ENCODE measurements at places on chromosomes 1 and 21.

GRCh38 chr1:57254022-57254421, 169.8 kb downstream of the DAB1 start:
- DNase-seq, result no peak

DNA sequence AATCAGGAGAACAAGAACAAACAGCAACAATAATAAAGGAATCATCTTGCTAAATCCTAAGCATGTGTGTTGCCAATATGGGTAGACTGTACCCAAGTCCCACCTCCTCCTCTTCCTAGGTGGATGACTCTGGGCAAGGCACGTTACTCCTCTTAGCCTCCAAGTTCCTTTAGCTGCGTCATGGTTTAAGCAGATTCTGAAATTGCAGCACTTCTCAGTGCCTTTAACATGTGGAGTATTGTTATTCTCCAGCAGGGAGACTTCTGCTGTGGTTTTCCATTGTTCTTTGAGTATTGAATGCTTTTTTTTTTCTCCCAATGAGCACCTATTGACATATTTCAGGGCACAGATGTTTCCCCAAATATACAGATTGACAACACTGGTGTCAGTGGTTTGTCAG, 15.5 kb downstream of the ARHGEF10L start:
- DNase-seq, result no peak

- DNase-seq, result no peak
Measured at GRCh38 chr1:217561446-217561845, 69.4 kb downstream of the GPATCH2 start.

DNA sequence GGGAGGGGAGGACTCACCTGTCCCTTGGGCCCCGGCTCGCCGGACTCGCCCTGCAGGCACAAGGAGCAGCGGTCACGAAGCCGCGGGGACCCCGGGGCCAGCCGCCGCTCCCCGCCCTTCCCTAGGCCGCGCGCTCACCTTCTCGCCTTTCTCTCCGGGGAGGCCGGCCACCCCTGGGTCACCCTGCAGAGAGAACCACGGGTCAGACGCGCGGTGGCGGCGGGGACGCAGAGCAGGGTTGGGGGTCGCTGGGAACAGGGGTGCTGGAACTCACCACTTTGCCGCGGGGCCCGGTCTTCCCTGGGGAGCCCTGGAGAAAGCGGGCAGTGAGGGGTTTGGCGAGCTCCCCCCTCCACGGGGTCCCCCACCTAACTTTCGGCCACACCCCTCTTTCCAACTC, 13.3 kb downstream of the COL9A2 start:
- DNase-seq, result no peak

DNA sequence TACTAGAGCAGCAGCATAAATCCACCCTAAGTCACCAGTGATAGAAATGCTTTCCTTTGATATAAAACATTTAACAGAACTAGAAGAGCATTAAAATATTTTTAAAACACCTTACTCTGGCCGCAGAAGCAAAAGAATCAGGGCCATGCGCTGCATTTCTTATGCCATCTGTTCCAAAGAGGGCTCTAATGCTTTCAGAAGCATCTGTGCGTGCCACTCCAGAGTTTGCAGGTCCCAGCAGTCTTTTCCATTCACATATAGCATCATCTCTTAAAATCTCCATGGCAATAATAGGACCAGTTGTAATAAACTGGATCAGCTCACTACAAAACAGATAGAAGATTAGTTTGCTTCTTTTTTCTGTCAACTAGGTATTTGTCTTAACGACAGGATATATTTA, 69.2 kb downstream of the NME7 start:
- no peak for DNase-seq

GRCh38 chr1:6596886-6597776, 5.5 kb downstream of the KLHL21 start:
- no peak for DNase-seq

GRCh38 chr1:35563166-35563565, 5.6 kb downstream of the NCDN start:
- DNase-seq, result no peak

DNA sequence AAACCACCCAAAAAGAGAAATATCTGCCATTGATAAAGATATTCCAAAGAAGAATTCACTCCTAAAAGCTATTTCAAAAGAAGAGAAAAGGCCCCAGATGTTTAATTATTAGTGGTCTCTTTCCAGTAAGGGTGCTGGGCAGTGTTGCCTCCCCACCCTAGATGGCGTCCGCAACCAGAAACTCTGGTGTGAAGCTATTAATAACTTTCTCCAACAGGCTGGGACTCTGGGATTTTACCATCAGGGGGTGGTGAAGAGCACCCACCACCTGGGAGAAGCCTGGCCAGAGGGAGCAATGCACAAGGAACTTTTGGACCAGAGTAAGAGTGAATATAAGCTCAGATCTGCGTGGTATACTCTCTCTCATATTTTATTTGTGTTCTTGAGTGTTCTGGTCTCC, 115.4 kb upstream of the TIAM1 start:
- no peak for DNase-seq

DNA sequence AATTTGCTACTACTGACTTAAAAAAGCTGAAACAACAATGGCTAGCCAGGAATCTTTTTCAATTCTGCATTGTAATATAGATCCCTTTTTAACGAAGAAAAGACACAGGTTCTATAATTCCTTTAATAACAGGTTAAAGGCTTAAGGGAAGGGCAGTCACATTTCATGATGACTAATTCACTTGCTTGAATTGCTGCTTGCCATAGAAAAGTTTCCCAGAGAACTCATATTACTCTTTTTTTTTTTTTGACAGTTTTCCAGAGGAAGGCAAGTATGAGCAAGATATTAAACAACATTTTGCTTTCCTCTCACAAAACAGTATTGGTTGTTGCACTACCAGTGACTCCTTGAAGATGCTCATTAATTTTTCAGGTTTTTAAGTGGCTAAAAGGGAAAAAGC, 60.9 kb downstream of the IL23R start:
- no peak for DNase-seq

DNA sequence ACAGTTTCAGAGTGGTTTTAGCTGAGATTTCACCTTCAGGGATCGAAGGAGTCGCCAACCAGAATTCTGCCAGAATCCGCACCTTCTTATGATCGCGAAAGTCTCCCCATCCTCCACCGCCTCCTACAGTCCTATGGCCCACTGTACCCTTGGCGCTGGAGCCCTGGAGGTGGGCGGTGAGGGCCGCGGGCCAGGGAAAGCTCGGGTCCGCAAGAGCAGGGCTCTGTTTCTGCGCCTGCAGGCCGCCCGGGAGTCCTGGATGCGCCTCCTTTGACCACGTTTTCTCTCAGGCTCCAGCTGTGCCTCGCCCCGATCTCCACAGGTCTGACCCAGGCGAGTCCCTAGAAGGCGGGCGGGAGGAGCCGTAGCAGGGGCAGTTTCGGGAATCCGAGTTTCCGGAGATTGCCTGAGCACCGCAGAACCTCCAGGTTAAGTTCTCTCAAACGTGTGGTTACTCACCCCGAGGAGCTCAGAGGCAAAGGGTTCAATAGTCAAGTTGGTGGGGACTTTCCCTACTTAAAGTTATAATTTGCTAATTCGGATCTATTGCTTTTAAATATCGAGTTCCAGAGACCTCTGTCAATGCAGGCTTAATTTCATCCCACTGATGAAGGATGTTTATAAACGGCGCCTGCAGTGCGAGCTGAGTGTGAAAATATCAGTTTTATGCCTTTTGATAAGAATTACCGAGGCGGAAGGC, 3.2 kb upstream of the LHX8 start:
- DNase-seq, result no peak

DNA sequence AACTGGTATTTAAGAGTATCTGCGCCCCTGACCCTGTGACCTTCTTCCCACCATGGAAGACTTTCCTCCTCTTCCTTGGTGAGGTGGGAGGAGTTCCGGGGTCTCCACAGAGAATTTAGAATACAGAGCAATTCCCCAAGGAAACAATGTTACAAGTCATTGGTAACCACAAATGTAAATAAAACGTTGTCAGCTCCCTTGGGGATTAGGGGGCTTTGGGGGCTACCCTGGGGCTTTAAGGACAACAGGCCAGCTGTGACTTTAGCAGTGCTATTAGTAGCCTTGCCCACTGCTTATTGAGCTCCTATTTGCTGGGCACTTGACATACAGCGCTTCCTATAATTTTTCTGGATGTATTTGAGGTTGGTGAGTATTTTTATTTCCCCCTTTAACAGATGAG, 69.0 kb downstream of the IGSF21 start:
- no peak for DNase-seq

- no peak for DNase-seq
Measured at GRCh38 chr1:4322881-4323280, 331.5 kb upstream of the AJAP1 start.

- DNase-seq, result no peak
Measured at GRCh38 chr1:241606544-241606943, 33.6 kb downstream of the CHML start.

DNA sequence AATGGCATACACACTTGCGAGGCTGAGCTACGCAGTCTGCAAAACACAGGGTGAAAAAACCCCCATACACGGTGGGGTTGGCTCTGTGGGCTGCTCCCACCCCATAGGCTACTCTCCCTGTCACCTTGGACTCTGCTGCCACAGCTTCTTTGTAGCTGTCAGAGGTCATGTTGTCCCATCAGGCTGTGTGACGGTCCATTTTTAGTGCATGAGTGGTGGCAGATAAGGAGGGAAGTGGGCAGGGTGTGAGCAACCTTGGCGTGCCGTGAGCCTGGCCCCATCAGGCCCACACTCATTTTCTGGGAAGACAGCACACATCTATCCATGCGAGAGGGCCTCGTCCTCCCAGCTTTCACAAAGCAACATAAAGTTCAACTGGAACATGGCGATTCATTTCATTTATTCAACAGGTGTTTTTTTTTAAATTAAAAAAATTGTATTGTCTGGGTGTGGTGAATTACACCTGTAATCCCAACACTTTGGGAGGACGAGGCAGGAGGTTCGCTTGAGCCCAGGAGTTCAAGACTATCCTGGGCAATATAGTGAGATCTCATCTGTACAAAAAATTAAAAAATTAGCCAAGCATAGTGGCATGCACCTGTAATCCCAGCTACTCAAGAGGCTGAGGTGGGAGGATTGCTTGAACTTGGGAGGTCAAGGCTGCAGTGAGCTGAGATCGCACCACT, 9.5 kb downstream of the GPR137B start:
- DNase-seq, result no peak

DNA sequence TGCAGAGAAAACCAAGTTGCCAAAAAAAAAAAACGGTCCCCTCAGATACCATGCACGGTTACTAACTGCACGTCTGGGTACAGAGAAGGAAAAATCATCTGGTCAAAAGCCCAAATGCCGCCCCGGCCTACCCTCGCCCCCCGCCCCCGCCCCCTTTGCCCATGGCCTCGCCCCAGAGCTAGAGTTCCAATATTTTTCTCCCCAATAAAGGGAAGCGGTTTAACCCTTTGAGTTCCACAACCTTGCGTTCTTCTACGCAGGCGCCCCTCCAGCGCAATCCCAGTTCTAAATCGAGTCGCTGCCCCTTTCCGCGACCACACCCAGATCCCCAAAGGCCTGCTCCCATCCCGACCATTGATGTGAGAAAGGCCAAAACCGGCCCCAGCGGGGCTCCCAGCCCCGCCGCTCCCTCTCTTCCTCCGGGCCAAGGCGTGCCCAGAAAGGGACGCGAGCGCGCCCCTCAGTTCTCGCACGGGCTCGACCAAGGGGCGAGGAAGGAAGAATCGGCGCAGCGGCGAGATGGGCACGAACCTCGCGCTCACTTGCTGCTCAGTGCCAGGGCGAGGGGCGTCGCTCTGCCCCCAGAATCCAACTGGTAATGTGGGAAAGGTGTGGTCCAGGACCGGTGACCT, 797 bp downstream of the WDR47 start:
- DNase-seq, result peak; percentile 18

DNA sequence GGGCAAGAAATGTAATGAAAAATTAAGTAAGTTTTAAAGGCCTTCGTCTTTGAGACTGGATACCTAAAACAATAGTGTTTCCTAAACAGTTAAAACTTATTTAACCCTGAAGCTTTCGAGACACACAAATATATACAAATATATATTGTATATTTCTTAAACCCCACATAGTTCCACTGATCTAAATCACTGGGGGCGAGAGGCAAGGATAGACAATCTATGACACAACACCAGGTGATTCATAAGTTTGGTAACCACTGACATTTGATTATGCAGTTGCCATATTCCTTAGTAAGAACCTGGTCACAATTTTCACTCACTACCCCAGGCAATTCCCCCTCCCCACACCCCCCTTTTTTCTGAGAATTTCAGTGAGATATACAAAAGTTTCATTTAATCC, 55.3 kb upstream of the BOLA1 start:
- DNase-seq, result no peak

GRCh38 chr1:50109116-50109515, 396 bp downstream of the ELAVL4 start:
- DNase-seq, result no peak

DNA sequence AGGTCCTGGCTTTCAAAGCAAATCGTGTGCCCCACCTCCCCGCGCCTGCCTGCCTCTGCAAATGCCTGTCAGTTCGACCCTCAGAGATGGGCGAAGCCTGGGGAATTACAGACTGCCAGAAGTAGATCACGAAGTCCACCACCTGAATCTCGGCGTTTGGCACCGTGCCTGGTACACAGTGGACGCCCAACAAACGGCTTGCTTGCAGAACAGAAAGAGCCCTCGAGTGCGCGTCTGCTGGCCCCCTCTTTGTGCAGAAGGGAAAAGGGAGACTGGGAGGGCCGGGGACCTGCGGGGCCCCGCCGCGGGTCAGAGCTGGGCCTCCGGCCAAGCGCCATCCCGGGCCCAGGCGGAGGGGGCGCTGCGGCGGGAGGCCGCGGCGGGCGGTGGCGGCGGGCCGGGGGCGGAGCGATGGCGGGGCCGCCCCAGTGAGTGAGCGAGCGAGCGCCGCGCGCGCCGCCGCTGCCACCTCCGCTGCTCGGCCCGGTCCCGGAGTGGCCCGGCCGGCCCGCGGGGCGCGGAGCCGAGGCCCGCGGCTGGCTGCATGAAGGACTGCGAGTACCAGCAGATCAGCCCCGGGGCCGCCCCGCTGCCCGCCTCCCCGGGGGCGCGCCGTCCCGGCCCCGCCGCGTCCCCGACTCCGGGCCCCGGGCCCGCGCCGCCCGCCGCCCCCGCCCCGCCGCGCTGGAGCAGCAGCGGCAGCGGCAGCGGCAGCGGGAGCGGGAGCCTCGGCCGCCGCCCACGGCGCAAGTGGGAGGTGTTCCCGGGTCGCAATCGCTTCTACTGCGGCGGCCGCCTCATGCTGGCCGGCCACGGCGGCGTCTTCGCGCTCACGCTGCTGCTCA, at the start of gene ZDHHC18:
ZDHHC18 (plus strand) TSS at position 428 of the 845 bp plus-strand sequence; CDS start at position 545, 117 bp downstream.
- DNase-seq, result peak; percentile 66

DNA sequence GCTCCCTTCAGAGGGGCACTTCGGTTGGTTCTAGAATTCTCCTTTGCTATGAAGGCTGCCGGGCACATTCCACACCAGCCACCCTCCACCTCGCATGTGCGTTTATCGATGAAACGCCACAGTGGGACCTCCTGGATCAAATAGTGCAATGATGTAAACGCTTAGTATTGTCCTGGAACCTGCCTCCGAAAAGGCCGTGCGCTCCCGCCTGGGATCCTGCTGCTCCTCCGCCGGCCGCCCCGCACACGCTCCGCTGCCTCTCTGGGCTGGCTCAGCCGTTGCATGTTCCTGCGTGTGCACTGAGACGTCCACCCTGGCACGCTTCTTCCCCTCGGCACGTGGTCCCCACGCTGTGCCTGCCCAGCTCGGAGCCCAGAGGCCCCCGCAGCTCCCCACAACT, 4.0 kb upstream of the TNFRSF14 start:
- DNase-seq, result no peak

- DNase-seq, result no peak
Measured at GRCh38 chr1:91153341-91153740, 131.5 kb upstream of the ZNF644 start.

Data from activated CD4-positive, alpha-beta T cell treated with anti-CD3 and anti-CD28 coated beads, Interleukin-2, amount 50 U/mL, for 1 hour (primary cell).